Lung microvascular endothelial cell (primary cell): ENCODE measurements at places on chromosomes 2 and 18. TPM values are rescaled to one million over a fixed set of nuclear protein-coding genes. Genes with fewer than 3 reads are reported as not detected.

DNA sequence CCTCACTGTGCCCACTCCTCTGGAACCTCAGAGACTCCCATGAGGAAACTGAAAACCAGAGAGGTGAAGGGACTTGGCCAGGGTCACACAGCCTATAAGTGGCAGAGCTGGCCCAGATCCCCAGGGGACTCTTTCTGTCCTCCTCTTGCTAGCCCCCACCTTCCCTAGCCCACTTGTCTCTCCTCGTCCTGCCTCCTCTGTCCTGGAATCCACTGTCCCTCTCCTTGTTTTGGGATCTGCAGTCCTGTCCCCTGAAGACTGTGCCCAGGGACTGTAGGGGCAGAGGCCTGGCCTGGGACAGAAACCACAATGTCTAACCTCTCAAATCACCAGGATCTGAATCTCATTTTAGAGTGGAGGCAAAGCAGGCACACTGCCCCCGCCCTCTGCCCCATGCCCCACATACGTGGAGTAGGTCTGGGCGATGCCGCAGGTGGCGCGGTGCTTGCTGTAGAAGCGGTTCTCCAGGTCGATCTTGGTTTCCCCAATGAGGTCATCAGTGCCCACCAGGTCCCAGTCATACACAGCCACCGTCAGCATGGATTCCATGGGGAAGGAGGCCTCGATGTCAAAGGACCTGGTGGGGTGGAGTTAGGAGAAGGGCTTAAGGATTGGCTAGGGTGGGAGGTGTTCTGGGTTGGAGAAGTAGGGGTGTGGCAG is 12.5 kb downstream of the OTOF start:
- no peak for DNase-seq

DNA sequence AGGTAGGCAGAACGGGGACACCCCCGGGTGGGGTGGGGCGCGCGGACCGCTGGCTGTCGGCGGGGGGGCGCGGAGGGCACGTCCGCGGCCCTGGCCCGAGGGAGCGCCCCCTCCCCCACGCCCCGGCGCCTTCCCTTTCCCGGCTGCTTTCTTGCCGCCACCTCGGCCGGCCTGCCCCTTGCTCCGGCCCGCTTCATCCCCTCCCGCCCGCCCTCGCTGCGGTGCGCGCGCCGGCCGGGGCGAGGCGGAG is 443 bp downstream of the VAPA start:
- DNase-seq = no peak

GRCh38 chr2:112829961-112830681 is 6.5 kb downstream of the IL1B start:
- DNase-seq = no peak

- no peak for DNase-seq
Observed at GRCh38 chr2:23207871-23208270, 177.1 kb upstream of the KLHL29 start.

DNA sequence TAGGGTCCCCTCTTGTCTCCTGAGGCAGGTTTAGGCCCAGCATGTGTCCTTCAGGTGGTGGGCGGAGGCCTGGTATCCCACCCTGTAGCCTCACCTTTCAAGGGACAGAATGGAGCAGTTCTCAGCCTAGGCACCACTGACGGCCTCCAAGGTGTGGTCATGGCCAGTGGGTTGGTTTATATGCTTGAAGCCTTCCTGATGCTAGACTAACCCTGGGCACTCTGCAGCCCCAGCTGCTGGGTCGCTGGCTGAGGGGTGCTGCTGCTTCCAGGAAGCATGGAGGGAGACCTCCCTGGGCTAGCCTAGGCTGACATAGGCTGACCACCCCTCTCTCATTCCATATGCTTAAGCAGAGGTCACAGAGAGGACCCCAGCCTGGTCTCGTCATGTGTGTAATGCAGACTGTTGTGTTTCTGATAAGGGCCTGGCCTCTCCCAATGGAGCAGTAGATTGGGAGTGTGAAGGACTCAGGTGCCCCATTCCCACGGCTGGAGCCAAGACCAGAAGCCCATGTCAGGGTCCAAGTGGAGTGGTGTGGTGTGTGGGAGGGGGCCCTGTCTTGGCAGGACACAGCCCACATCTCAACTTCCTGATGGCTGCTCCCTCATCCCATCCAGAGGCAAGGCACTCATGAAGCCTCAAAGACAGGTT is 206.6 kb downstream of the DYSF start:
- DNase-seq = no peak

- no peak for DNase-seq
Observed at GRCh38 chr2:54977149-54977548, 73.1 kb downstream of the RTN4 start.

GRCh38 chr2:219475278-219475677 is 23.4 kb upstream of the GMPPA start:
- no peak for DNase-seq

DNA sequence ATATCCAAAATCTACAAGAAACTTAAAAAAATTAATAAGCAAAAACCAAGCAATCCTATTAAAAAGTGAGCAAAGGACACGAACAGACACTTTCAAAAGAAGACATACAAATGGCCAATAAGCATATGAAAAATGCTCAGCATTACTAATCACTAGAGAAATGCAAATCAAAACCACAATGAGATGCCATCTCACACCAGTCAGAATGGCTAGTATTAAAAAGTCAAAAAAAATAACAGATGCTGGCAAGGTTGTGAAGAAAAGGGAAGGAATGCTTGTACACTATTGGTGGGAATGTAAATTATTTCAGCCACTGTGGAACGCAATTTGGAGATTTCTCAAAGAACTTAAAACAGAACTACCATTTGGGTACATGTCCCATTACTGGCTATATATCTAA is 128.8 kb upstream of the SESTD1 start:
- DNase-seq = no peak

- DNase-seq = peak; percentile 86
Observed at GRCh38 chr2:110157153-110157793, 41.7 kb upstream of the MALL start.

- DNase-seq = no peak
Observed at GRCh38 chr18:10989486-10989885, 159.9 kb downstream of the PIEZO2 start.

GRCh38 chr2:179248024-179248348 is 16.6 kb downstream of the SESTD1 start:
- DNase-seq = no peak

GRCh38 chr2:21819454-21819853 is 695.7 kb downstream of the TDRD15 start:
- no peak for DNase-seq

- DNase-seq = no peak
Observed at GRCh38 chr2:43729491-43730174, 44.2 kb upstream of the DYNC2LI1 start.

GRCh38 chr18:51134721-51135120 is 62.8 kb downstream of the MEX3C start:
- DNase-seq = no peak

The FBXO15 gene
- total RNA-seq = 0.20 and 0.22 TPM in 2 replicates

The PPP1CB gene
- total RNA-seq = 81.7 and 87.7 TPM in 2 replicates

The LONRF2 gene
- total RNA-seq = under 0.01 TPM in 1 of 2 replicates, not detected in the other

The SALL3 gene
- not detected in 2 replicates for total RNA-seq

The GPBAR1 gene
- under 0.01 TPM in 1 of 2 replicates, not detected in the other for total RNA-seq

The UGT1A8 gene
- not detected in 2 replicates for total RNA-seq

The TRIP12 gene
- total RNA-seq = 181 and 207 TPM in 2 replicates

The ATP6V1B1 gene
- total RNA-seq = not detected in 2 replicates
